CD4-positive, alpha-beta T cell treated with Interleukin-4 for 4 hours (primary cell): ENCODE measurements at places on chromosomes 6 and 20.
A peak's percentile ranks its signal among the peaks of the same experiment; 100 is the strongest.

- DNase-seq: no peak
Observed at GRCh38 chr20:43658723-43659419, 8.0 kb upstream of the MYBL2 start.

GRCh38 chr6:135054226-135054568 is 425 bp downstream of the HBS1L start:
- no peak for DNase-seq

DNA sequence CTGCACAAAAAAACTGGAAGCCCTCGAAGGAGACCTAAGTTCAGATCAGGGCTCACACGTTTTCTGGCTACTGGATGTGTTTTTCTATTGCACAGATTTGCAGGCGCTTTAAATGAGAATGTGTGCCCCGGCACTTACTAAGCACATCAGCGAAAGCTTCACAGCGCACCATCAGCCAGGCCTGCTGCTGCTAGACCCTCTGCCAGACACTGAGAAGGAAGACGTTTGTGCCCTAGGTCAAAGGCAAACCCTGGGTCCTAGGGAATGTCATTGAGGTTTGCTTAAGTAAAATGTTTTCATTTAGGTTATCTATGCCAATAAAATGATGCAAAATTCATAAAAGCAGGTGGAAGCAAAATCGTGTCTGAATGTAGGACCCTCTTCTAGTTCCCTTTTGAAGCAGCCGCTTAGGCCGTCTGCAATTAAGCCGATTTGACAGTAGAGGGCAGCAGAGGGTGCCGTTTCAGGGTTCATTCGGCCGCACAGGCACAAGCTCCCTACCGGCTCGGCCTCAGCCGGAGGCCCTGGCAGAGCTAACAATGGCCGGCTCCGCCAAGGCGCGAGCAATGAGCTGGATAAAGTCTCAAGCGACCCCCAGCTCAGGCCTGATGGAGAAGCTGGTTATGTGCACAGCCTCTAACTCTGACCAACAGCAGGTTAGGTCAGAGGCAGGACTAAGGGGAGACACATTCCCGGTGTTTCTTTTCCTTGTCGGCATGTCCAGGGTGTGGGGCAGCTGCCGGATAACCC is 107.2 kb upstream of the FOXA2 start:
- DNase-seq: peak; percentile 38

GRCh38 chr6:22145376-22145775 is 151.5 kb downstream of the PRL start:
- DNase-seq: no peak

GRCh38 chr6:6788394-6789032 is 200.0 kb downstream of the LY86 start:
- DNase-seq: no peak

DNA sequence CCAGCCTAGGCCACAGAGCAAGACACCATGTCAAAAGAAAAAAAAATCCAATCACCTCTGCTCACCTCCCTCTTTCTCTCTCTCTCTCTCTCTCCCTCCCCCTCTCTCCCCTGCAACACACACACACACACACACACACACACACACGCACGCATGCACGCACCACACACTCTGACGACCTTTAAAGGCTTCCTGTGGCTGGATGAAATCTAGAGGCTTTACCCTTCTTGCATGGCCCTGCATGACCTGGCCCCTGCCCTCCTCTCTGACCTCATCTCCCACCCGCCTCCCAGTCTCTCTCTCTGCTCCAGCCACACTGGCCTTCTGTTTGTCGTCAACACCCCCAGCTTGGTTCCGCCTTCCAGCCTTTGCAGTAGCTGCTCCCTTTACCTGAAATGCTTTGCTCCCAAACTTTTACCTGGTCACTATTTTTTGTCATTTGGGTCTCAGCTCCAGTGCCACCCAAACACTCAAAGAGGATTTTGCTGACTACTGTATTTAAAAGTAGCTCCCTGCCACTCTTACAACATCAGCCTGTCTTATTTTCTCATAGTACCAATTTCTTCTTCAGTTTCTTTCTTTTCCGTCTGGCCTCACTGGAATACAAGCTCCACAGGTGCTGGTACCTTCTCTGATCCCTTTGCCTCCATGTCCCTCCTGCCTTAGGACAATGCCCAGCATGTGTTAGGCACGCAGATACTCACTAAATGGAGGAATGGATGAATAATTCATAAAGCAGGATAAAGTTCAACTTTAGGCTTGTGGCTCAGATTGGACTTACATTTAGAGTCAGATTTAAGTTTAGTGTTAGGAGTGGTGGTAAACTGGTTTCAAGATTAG is 4.3 kb upstream of the LTA start:
- DNase-seq: peak; percentile 37

GRCh38 chr6:73733791-73734190 is 37.8 kb downstream of the CD109 start:
- no peak for DNase-seq

DNA sequence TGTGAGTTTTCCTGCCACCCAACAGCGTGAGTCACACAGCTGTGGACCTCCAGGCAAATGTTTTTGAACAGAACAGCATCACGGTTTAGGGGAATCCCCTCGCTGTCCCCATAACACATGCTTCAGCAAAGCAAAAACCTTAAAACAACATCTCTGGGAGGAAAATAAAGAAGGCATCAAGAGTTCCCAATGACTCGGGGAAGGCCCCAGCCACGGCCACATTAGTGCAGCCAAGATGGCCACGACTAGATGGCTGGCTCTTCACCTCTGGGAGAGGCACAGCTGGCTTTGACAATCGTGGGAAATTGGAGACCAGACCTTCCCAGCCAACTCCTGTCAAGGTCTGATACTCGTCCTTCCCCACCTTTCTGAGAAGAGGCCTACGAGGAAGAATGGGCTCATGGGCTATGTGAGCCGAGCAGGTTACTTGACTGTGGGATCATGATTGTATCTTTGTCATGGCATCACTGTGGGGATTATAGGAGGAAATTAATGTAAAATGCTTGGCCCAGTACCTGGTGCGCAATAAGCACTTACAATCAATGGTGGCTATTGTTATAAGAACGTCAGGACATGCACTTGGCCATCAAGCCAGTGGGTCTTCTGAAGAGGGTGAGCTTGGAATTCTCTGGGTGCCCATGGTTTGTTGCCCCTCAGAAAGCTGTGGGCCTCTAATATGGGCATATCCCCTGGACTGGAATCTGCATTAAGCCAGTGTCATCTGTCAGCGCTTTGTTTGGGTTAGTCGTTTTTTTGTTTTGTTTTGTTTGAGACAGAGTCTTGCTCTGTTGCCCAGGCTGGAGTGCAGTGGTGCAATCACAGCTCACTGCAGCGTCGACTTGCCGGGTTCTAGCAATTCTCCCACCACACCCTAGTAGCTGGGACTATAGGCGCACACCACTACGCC is 43.6 kb downstream of the FGD2 start:
- peak; percentile 91 for DNase-seq

DNA sequence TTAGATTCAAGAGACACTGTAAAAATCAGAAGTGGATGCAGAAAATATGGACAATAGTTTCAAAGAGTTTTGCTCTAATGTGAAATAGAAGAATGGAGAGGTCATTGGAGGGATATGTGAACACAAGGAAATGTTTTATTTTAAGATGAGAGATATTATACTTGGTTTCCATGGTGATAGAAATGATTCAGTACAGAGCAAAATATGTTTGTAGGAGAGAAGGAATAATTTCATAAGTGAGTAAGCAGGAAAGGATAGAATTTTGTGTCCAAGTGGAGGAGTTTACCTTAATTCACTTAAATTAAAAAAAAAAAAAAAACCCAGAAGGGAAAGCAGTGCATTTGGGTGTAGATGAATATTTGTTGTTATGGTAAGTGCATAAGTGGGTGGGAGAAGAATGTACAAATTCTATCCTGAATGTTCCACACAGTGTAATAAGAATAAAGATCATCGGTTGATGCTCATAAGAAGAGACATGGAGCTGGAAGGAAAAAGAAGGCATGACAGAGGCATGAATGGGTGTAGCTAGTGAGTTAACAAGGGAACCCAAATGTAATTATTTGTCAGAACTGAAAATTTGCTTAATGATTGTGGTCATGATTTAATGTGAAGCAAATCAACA is 688.9 kb upstream of the GJE1 start:
- no peak for DNase-seq

GRCh38 chr6:4055420-4056041 is 23.4 kb downstream of the FAM217A start:
- peak; percentile 13 for DNase-seq

DNA sequence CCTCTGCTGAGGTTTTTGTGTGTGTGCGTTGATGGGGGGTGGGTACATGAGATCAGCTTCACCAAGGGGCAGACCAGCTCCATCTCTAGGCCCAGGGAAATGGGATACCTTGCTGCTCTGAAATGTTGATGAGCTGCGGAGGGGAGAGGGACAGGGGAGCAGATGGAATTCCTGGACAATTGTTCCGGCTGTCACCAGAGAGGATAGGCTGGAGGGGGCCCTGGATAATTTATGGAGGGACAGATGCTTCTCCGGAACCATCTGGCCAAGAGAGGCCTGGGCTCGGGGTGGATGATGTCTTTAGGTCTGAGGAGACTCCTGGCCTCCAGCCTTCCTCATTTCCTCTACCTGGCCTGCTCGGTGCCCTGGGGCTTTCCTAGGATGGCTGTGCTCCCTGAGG is 1.9 kb upstream of the TJAP1 start:
- DNase-seq: no peak

DNA sequence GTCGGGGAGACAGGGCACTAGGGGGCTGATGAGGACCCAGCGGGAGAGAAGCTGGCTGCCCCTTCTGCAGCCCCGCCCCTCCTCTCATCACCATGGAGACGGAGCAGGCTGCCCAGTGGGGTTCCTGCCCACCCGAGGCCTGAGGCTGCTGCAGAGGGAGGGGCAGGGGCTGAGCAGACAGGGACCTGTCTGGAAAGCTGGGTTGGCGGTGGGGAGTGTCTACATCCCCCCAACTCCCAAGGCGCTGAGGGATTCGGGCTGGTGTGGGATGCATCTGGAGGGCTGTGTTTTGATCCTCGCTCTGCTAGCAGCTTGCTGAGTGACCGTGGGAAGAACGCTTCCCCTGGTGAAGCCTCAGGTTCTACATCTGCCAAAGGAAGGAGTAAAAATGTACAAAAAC is 1.2 kb upstream of the BPI start:
- no peak for DNase-seq

DNA sequence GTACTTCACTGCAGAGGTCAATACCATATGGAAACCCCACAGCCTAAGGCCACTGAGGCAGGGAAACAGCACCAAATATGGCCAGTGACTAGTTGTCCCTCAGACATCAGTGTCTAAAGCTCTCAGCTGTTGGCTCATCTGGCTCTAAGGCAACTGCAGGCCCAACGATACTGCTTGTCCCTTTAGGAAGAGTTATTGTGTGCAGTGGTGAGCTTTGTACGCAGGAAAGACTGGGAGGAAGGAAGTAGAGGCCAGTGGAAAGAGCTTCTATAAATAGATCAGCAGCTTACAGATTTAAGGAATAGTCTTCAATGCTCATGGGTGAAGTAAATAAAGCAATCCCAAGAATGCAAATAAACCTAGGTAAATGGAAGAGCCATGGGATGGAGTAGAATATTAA is 29.3 kb downstream of the DNAAF9 start:
- DNase-seq: no peak

DNA sequence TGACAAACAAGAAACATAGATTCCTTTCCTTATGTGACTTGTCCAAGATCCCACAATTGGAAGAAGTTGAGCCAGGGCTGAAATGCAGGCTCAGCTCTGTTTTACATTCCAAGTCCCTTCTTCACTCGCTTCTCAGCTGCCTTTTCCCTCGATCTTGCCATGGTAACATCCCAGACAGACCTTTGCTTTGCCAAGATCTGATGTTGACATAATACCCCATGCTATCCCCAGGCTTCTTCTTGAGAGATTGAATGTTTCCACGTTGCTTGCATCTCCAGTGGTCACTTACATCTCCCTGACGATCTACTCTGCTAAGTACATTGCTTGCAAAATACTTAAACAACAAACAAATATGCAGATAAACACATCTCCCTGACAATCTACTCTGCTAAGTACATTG is 63.5 kb downstream of the TBXT start:
- DNase-seq: no peak

DNA sequence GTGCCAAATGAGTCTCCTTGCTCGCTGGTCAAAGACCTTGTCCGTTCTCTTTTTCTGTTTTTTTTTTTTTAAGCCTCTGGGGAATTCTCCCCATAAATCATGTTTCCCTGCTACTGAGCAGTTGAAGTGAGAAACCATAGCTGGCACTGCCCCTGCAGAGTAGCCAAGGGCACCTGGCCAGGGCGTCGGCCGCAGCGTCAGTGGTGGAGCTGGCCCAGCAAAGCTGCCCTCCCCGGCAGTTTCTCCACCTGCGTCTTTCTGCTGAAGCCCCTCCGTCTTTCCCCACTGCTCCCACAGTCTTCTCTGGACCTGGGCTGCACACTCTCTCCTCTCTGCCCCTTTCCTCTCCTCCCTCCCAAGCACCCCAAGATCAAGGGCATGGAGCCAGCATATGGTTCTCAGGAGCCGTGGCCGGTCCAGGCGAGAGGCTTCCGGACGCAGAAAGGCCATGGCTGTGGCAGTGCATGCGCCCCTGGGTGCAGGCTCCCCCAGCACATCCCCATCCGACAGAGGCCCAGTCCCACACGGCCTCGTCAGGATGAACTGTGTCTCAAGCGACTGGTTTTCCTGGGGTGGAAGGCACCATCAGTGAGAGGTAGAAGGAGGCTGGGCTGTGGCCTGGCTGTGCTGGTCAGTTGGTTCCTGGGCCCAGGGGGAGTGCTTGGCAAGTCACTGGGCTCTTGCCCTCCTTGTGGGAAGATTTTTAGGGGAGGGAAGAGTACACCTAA is 218.1 kb downstream of the ERMARD start:
- no peak for DNase-seq

GRCh38 chr6:27280540-27281000 is 31.5 kb downstream of the POM121L2 start:
- no peak for DNase-seq

DNA sequence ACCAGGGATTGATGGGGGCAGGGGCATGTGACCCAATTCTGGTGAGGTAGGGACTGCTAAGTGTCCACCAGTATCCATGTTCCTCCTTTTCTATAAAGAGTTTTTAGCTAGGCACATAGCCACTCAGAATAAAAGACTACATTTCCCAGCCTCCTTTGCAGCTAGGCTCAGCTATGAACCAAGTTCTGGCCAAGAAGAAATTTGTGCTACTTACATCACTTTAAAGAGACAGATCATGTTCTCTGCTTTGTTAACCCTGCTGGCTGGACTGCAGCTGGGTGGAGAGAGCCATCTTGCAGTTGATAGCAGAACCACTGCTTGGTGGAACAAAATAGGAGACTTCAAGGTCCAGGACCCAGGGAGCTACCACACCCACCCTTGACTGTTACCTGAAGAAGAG is 5.3 kb upstream of the CCM2L start:
- no peak for DNase-seq

DNA sequence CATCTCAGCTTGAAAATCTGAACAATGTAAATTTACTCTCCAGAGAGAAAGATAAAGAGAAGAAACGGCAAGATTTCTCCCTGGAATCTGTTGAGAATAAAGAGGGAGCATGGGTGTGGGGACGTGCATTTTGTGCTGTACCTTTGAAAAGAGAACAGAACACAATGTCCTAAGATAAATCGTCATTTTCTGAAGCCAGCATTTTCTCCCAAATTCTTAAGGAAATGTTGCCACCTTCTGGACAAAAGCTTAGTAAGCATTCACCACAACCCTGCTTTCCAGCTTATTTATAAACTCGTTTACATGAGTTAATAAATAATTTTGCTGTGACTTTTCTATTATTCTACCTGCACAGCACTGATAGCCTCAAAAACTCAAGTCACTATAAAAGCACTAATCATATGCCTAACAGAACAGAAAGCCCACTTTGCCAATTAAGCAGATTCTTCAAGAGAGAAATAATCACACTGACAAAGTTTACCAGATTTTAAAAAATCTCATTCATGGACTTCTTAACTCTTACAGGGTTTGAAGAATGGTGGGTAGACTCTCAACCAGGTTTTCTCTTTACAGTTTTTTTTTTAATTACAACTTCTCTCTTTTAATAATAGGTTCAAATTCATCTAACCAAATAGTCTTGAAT is 155.8 kb downstream of the MBOAT1 start:
- DNase-seq: no peak
